ENCODE measurements at places on chromosomes 6 and 20.

DNA sequence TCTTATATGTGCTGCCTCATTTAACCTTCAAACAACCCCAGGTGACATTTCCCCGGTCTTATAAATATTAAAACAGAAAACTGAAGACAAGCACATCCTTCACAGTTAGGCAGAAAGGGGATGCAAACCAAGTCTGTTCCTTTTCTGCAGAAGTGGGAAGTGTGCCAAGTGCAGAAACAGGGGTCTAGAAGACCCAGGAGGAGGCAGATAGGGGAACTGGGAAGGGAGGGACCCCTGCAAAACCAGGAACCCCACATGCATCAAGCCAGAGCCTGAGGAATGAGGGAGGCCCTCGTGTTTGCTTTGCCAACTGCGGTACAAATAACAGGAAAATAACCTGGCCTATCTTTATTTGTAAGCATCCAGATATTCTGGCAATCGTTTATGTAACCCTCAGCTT is 17.0 kb upstream of the CST3 start:
- no peak for DNase-seq

- no peak for DNase-seq
These were observed at the start of gene SLA2 for GRCh38 chr20:36645998-36646397. SLA2 (minus strand) TSS chr20:36646196; CDS start chr20:36641335, 4,861 bp downstream.

- DNase-seq = peak; percentile 60
These were observed 10.0 kb downstream of the TRERF1 start for GRCh38 chr6:42441697-42442081.

- DNase-seq = no peak
These were observed 24.4 kb downstream of the QKI start for GRCh38 chr6:163438940-163439335.

DNA sequence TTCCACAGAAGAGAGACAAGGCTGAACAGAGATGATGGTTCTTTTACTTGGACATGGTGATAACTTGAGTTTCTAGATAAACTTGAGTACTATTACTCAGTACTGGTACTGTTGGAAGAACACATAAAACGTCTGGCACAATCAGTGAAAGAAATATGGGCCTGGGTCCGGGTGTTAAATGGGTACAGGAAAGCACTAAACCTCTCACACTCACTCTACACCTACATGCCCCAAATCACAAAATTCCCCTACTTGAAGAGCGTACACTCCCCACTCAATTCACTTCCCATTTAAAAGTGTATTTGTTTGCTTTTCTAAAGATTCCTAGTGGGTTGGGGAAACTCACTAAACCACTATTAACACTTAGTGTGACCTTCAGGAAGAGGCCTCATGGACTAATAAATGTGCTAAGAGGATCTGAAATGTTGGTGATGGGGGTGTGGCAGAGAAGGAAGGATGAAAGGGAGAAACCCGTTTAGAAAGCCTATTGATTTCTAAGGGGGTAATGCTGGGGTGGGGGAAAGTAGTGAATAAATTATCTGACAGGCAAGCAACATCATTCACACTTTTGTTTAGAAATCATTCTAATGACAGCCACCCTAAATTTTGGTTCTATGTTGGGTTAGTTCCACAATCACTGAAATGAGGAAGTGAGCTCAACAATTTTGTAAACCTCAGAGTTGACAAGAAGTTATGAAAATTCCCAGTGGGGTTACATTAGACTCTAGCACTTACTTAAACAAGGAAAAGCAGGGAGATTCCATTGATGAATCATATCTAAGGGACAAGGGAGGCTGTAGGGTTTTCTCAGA is 222.6 kb upstream of the MARCKS start:
- peak; percentile 63 for DNase-seq

- peak; percentile 76 for DNase-seq
These were observed 25.9 kb upstream of the PTCHD4 start for GRCh38 chr6:48136856-48137255.

DNA sequence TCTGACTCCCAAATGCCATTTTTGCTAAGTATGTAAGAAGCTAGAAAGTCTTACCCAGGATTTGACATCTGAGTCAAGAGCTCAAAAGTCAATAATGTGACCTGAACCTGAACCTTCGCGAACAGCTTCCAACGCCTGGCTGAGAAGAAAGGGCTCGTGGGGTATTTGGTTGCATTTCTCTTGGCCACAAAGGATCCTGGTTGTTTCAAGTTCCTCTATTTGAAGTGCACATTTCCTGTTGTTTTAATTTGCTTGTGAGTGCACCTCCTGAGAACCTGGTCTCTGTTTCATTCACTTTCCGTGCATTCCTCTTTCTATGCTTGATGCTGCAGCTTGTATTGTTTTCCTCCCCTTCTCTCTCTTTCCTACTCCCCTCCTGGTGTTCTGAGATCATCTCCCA is 212.5 kb downstream of the FOXA2 start:
- no peak for DNase-seq

GRCh38 chr20:17935761-17936160 is 32.8 kb downstream of the SNX5 start:
- no peak for DNase-seq

DNA sequence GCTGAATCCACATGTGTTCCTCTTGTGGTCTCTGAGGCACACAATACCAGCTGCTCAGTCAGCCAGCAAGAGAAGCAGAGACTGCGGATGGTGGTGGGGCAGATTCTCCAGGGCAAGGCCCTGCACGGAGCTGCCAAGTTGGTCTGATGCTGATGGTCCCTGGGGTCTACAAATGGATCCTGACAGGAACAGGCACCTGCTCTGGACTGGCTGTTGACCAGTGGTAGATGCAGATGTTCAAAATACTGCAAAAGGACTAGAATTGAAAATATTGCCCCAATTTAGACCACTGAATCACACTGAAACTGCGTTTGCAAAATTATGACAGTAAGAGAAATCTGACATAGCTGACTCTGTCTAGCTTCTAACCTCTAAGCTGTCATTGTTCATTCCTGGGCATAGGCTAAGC is 29.6 kb upstream of the TUBB2A start:
- no peak for DNase-seq

DNA sequence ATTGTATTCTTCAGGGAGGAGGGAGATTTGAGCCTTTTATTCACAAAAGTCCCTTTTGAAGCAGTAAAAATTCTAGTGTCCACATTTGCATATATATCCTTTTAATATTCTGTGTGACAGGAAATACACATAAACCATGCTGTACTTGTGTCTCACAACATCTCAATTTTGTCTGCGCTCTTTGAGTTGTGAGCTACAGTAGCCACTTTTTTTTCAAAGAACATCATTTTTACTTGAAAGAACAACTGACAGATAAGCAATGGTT is 21.3 kb downstream of the LMBRD1 start:
- DNase-seq = no peak

DNA sequence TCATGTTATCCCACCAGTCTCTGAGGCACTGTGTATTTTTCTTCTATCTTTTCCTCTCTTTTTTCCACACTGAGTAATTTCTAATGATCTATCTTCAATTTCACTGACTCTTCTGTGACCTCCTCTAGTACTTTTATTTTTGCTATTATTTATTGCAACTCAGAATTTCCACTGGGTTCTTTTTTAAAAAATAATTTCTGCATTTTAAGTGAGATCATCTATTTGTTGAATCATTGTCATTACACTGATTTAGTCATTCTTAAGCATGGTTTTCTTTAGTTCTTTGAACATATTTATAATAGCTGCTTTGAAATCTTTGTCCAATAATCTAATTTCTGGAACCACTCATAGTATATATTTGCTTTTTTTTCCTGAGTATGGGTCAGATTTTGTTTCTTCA is 96.7 kb upstream of the SLC22A16 start:
- no peak for DNase-seq

DNA sequence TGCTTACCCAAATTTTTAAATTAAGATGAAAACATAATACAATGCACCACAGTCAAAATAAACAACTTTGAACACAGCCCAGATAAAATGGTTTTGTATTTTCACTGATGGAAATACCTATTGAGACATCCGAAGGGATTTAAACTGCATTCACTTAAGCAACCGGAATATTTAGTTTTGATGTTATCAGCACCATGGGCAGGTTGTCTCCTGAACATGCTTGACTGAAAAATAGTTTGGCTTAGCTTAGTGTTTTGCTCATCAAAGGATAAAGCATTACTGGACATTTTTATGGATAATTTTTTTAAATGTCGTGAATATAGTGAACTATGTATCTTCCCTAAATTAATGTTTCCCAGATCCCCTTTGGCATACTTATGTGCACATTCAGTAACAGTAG is 177.5 kb downstream of the GJA1 start:
- peak; percentile 59 for DNase-seq

- peak; percentile 29 for DNase-seq
These were observed 59.3 kb downstream of the TBC1D7 start for GRCh38 chr6:13268913-13269518.

GRCh38 chr6:28523241-28523622 is 2.4 kb upstream of the GPX5 start:
- no peak for DNase-seq

DNA sequence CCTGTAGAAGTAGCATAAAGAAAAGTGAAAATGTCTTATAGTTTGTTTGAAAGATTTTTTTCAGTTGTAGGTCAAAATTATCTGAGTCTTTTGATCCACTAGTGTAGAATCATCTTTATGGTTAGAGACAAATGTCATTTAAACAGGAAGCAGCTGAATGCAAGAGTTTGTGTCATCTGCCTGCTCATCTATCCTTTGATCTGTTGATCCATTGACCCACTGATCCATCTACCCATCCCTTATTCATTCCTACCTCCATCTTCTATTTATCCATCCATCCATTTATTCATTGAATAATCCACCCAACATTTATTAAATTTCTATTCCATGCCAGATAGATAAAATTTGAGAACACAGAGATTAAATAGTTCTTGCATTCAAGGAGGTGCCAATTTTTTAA is 62.6 kb downstream of the MKKS start:
- no peak for DNase-seq

All from adipocyte (in vitro differentiated cells).